SJSA1 (cell line): ENCODE measurements at places on chromosomes 16 and 17.

- no peak for DNase-seq
Measured at GRCh38 chr16:66446737-66447136, 19.6 kb downstream of the BEAN1 start.

GRCh38 chr16:67255553-67256221 is 6.9 kb downstream of the SLC9A5 start:
- DNase-seq, result no peak

- DNase-seq, result no peak
Measured at GRCh38 chr16:84911486-84912216, 91.9 kb downstream of the CRISPLD2 start.

GRCh38 chr16:2530629-2531318 is 434 bp downstream of the CEMP1 start:
- no peak for DNase-seq

GRCh38 chr16:57572978-57573728 is 30.7 kb downstream of the ADGRG5 start:
- DNase-seq, result no peak

- no peak for DNase-seq
Measured at GRCh38 chr17:82840431-82840831, 609 bp upstream of the ZNF750 start.

DNA sequence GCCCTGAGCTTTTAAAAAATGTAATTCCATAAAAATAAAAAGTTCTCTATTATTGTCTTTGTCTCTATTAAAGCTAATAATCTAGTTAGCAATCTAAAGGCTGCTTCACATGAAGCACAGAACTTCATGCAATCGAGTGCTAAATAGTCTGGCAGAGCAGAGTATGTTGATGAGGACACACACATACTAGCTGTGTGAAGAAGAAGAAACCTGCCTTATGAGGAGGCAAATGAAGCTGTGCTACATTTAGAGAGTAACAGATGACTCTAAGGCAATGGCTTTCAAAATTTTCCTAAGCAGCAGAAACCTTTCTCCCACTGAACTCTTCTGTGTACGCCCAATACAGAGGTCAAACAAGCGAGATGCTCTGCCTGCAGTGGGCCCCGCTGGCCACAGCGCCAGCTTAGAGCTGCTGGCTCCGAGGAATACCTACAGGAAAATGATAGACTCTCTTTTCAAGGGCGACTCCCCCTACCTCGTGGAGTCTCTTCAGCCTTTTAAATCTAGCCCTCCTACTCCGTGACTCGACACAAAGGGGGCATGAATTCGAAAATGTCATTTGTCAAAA is 39.2 kb downstream of the GNA13 start:
- DNase-seq, result no peak

DNA sequence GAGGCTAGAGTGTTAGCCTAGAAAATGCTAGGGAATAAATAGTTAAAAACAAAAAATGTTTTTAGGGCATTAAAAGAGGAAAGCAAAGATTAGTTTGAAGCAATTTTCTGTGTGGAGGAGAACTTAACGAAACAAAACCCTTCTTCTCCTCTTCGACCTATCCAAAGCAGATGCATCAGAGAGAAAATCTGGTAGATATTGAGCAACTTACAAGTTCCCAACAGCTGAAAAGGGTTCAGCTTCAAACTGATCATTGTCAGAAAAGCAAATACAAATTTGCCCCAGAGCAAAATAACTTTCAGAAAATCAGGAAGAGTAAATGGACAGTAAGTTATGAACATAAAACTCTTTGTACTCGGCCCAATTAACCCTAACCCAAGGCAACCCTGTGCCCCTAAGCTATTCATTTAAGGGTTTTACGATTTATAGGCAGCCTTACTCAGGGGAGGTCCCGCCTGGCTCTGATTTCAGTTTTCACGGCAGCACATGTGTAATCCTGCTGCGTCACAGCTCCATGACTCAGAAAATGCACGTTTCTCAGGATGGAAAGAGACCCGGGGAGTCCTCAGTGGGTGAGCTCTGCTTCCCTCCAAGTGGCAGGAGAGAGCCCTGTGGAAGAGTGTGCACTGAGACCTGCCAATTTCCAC is 405.7 kb upstream of the SALL1 start:
- peak; percentile 83 for DNase-seq

DNA sequence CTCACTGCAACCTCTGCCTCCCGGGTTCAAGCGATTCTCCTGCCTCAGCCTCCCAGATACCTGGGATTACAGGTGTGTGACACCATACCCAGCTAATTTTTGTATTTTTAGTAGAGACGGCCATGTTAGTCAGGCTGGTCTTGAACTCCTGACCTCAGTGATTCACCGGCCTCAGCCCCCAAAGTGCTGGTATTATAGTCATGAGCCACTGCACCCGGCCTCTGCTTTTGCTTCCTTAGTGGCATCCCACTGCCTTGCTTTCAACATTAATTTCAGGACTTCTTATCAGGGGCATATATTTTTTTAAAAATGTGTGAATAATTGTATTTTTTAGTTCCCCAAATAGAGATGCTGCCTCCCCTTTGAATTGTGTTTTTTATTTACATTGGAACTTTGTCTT is 98.8 kb downstream of the SYCE1L start:
- peak; percentile 66 for DNase-seq

DNA sequence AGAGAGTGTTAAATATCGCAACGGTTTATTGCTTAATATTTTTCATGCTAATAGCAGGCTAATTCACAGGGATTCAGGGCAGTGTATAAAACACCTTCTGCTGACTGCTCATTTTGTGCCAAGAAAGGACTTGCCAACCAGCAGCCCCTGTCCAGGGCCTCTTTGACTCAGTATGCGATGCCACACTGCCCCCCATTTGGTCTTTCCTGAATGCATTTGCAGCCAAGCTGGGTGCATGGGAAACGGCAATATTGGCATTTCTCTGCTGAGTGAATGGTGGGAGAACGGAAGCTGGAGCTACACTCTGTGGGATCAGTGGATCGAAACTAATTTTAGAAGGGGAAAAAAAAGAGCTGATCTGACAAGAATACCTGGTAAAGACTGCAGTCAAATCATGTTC is 152.9 kb upstream of the C16orf82 start:
- DNase-seq, result no peak

GRCh38 chr17:38994026-38994425 is 26.8 kb upstream of the FBXO47 start:
- DNase-seq, result no peak

- no peak for DNase-seq
Measured at GRCh38 chr17:59498530-59499307, 66.7 kb upstream of the DHX40 start.

GRCh38 chr17:28473542-28473941 is at the start of gene SLC13A2:
Gene SLC13A2, plus strand, starts transcription at chr17:28473644. Its CDS starts 69 bp downstream, at chr17:28473713.
- no peak for DNase-seq

DNA sequence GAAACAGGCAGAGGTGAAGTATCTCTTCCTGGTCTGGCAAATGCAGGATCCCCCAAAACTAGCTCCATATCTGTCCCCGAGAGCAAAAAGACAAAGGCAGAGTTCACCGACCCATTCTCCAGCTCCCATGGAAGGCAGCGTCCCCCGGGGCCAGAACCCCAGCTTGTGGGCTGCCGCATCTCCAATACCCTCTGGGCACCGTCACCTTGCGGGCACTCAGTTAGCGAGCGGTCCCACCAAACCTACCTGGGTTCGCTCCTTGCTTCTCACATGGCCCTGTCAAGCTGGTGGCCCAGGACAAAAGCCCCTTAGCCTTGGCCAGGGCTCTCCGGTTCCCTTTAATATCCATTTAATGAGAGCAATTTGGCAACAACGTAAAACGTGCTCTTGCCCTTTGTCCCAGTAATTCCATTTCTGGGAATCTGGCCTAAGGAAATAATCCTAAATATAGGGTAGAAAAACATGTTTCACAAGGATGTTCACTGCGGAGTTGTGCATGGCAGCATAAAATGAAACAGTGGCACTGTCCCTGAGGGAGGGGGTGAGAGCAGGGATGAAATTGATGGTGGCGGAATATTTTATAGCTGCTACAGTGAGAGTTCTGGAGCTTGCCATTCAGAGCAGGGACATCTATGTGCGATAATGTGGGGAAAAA is 157.1 kb downstream of the CMIP start:
- DNase-seq, result no peak

GRCh38 chr16:22123146-22123545 is 30.8 kb downstream of the VWA3A start:
- DNase-seq, result no peak

DNA sequence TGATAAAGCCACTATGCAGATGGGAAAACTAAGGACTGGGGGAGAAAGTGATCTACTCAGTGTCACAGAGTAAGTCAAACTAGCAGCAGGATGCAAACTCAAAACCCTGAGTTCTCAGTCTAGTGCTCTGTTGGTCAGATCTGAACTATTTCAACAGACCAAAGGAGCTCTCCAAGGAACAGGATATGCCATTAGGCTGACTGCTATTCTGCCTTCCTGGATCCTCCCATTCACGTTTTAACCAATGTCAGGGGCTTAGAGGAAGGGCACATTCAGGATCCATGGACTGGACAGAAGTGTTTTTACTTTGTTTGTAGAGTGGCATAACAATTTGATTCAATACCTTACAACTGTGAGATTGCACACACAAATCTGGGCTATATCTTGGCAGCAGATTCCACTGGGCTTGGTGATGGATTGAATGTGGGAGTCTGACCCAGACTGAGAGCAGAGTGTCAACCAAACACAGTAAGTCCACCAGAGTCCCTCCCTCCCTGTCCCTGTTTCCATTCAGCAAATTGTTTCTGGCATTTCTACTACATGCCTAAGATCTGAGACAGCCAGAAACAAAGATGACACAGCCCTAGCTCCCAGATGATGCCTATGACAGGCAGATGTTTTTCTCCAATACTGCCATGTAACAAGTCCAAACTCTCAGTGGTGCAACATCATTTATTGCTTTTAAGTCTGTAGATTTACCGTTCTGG is 337.8 kb upstream of the CDH5 start:
- DNase-seq, result peak; percentile 85

GRCh38 chr17:59607817-59608403 is 11.8 kb upstream of the CLTC start:
- no peak for DNase-seq
